ENCODE measurements at places on chromosomes 4 and X. TPM values are rescaled to one million over a fixed set of nuclear protein-coding genes. Genes with fewer than 3 reads are reported as not detected.

GRCh38 chrX:20500171-20500865 is 233.6 kb upstream of the RPS6KA3 start:
- ATAC-seq, result no peak

GRCh38 chr4:41072021-41072777 is 142.1 kb downstream of the APBB2 start:
- ATAC-seq, result no peak

DNA sequence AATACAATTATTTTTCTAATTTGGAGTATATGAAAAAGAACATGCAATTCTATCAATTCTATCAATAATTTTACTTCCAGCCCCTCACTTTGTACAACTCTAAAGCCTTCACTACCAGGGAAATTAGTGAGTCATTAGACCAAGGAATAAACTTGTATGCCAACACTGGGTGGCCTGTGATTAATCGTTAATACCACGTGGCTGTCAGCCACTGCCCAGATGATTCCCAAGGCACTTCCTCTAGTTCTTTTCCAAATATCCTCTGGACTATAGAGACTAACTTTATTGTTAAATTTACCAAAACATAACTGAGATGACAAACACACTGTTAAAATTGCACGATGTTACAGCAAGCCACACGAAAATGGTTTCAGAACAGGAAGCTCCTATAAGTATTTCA is 45.7 kb downstream of the MID1 start:
- ATAC-seq, result no peak

DNA sequence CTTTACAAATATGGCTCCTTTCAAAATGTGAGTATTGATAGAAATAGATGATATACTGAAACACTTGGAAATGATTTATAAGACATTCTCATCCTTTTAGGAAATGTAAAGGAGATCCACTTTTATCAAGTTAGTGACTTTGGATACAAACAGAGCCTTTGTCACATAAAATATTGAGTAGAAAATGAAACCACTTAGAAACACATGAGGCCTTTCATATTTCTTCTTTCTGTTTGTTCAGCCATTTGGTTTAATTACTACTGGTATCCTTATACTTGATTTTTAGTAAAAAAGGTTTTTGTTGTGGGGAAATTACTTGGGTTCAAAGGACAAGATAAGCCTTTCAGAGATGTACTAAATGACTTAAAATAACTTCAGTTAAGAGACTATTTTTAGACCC is 4.1 kb downstream of the STOX2 start:
- ATAC-seq, result no peak

- no peak for ATAC-seq
Observed at GRCh38 chrX:44733931-44734330, 109.9 kb upstream of the DUSP21 start.

GRCh38 chrX:9681422-9681821 is 84.2 kb downstream of the GPR143 start:
- no peak for ATAC-seq

Gene PTPN13
- 22.7 TPM for total RNA-seq

Gene CXCL13
- not detected for total RNA-seq
